Posterior vena cava (tissue), 2 donors: ENCODE measurements at places on chromosomes 2 and 18. TPM values are rescaled to one million over a fixed set of nuclear protein-coding genes. Genes with fewer than 3 reads are reported as not detected.

The IL36G gene
- not detected for total RNA-seq

The GAL3ST2 gene
- total RNA-seq = not detected

The RAB17 gene
- 2.7 TPM for total RNA-seq

The DSC3 gene
- total RNA-seq = 0.32 TPM

The NT5C1B gene
- total RNA-seq = not detected

The HS6ST1 gene
- 22.4 TPM for total RNA-seq

The VWA3B gene
- not detected for total RNA-seq

The CFLAR gene
- total RNA-seq = 140 TPM
